Thymus (tissue), 14 donors: ENCODE measurements at places on chromosomes 11 and 22. TPM values are rescaled to one million over a fixed set of nuclear protein-coding genes. Genes with fewer than 3 reads are reported as not detected.

HPS4 gene
- 20.6 TPM for total RNA-seq

P2RX3 gene
- 0.76 TPM for total RNA-seq

PLAAT4 gene
- total RNA-seq, result 68.3 TPM

CALCB gene
- 0.24 TPM for total RNA-seq

MOB2 gene
- 34.0 TPM for total RNA-seq

C11orf86 gene
- not detected for total RNA-seq

MPEG1 gene
- 55.0 TPM for total RNA-seq

TBX10 gene
- 0.05 TPM for total RNA-seq

TMPRSS5 gene
- 0.28 TPM for total RNA-seq

ACR gene
- total RNA-seq, result not detected

SNX19 gene
- total RNA-seq, result 27.3 TPM

DNA sequence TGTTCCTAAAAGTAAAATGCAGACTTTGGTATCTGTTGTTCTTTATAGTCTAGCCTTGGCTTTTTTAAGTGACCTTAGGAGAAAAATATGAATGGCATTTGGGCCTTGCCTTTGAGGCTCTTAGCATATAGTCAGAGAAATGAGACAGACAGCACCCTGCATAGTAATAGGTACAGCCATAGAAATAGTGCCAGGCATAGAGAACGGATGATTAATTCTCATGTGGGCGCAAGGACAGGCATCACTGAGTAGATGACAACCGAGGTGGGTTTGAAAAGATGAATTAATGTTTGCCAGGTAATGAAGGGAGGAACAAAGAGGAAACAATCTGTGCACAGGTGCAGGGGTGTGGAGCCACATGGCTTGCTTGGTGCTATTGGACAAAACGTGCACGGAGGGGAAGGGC is 90.5 kb downstream of the BMAL1 start:
- H3K27me3 ChIP-seq, result no peaks in the 10 kb centered on the region
- H3K4me3 ChIP-seq, result no peak overlapping the region
- peaks cover 84% of the 10 kb centered on the region for H3K36me3 ChIP-seq
- no peak overlapping the region for H3K27ac ChIP-seq
- no peak for DNase-seq
- H3K4me1 ChIP-seq, result no peaks in the 10 kb centered on the region

DNA sequence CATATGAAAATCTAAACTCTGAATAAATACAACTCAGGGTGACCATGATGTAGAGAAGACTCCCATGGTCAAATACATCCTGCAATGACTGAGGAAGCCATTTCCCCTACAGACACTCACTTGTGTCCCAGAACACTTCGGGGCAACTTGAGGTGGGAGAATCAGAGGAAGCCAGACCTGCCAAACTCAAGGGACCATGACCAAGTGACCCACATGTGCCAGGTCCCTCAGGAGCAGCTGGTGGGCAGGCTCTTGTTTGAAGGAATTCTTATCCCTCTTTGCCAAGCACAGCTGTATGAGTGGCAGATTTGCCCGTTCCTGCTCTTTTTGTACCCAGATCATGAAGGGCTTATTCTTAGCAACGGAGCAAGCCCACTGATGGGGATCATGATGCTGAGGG is 17.8 kb downstream of the SPATA19 start:
- H3K4me1 ChIP-seq, result no peaks in the 10 kb centered on the region
- no peak for DNase-seq
- H3K36me3 ChIP-seq, result no peaks in the 10 kb centered on the region
- no peak overlapping the region for H3K27ac ChIP-seq
- H3K27me3 ChIP-seq, result no peaks in the 10 kb centered on the region

DNA sequence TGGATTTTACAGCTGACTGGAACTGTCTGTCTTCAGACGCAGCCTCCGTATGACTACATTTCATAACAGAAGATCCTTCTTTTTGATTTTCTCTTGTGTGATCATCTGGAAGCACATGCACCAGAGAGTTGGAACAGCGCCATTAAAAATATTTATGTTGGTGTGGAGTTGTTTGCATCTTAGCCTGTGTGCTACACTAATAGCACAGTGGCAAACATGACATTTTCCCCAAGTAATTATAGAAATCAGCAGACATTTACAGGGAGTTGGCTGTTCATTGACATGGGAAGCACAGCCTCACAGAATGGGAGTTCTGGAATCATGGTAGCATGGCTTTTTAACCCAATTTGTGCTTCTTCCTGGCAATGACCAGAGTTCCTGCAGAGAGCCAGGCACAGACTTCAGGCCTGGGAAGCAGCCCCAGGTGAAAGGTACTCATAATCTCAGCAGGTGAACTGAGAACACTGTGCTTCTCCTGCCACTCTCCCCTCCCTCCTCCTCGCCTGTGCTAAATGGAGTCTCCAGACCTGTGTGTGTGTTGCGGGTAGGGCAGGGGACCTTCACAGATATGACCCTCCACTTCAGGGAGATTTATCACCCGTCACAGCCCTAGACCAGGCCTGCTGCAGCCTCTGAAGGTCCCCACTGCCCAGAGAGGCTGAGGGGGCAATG is 82.8 kb upstream of the PLET1 start:
- no peak overlapping the region for H3K4me3 ChIP-seq
- H3K27me3 ChIP-seq, result no peaks in the 10 kb centered on the region
- no peak overlapping the region for H3K27ac ChIP-seq
- DNase-seq, result no peak

GRCh38 chr11:45844822-45845578 is 2.3 kb upstream of the CRY2 start:
- H3K4me1 ChIP-seq, result peaks cover 14% of the 10 kb centered on the region
- H3K36me3 ChIP-seq, result no peaks in the 10 kb centered on the region
- H3K27me3 ChIP-seq, result peaks cover 13% of the 10 kb centered on the region
- no peak overlapping the region for H3K4me3 ChIP-seq
- no peak overlapping the region for H3K27ac ChIP-seq

GRCh38 chr22:37498289-37498909 is 12.2 kb upstream of the MFNG start:
- no peak overlapping the region for H3K4me3 ChIP-seq
- DNase-seq, result peak; percentile 75
- H3K27me3 ChIP-seq, result no peaks in the 10 kb centered on the region
- H3K4me1 ChIP-seq, result peaks cover 25% of the 10 kb centered on the region
- H3K27ac ChIP-seq, result no peak overlapping the region

GRCh38 chr11:1299621-1300020 is 9.8 kb downstream of the TOLLIP start:
- no peaks in the 10 kb centered on the region for H3K36me3 ChIP-seq
- DNase-seq, result no peak
- no peak overlapping the region for H3K27ac ChIP-seq
- H3K4me1 ChIP-seq, result peaks cover 3% of the 10 kb centered on the region
- H3K27me3 ChIP-seq, result no peaks in the 10 kb centered on the region

- no peaks in the 10 kb centered on the region for H3K27me3 ChIP-seq
- H3K27ac ChIP-seq, result no peak overlapping the region
- DNase-seq, result peak; percentile 69
- peaks cover 6% of the 10 kb centered on the region for H3K4me1 ChIP-seq
Observed at GRCh38 chr11:124793466-124794278, 6.5 kb downstream of the MSANTD2 start.

DNA sequence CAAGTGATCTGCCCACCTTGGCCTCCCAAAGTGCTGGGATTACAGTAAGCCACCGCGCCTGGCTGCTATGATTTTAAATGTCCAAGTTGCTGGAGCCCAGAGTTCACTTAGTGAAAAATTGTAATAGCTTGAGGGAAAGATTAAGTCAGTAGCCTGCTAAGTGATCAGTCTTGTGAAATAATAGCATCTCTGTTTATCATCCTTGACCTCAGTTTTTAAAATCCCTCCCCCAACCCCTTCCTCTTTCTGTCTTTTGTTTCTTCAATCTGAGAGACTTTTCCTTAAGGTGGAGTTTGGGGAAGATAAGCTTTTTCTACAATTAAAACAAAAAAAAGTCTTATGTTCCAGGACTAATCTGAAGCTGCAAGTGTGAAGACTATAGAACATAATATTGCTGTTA is 6.4 kb downstream of the HIPK3 start:
- H3K4me3 ChIP-seq, result no peak overlapping the region
- no peaks in the 10 kb centered on the region for H3K36me3 ChIP-seq
- H3K27me3 ChIP-seq, result no peaks in the 10 kb centered on the region
- no peak for DNase-seq
- no peaks in the 10 kb centered on the region for H3K4me1 ChIP-seq

- H3K27me3 ChIP-seq, result peaks cover 21% of the 10 kb centered on the region
- no peak for DNase-seq
- H3K4me1 ChIP-seq, result peaks cover 30% of the 10 kb centered on the region
- H3K27ac ChIP-seq, result no peak overlapping the region
Observed at GRCh38 chr11:36341915-36342314, 45.8 kb downstream of the PRR5L start.

- H3K27me3 ChIP-seq, result no peaks in the 10 kb centered on the region
- H3K36me3 ChIP-seq, result no peaks in the 10 kb centered on the region
- no peaks in the 10 kb centered on the region for H3K4me1 ChIP-seq
- H3K27ac ChIP-seq, result no peak overlapping the region
Observed at GRCh38 chr11:112345166-112345565, 84.5 kb upstream of the PLET1 start.

DNA sequence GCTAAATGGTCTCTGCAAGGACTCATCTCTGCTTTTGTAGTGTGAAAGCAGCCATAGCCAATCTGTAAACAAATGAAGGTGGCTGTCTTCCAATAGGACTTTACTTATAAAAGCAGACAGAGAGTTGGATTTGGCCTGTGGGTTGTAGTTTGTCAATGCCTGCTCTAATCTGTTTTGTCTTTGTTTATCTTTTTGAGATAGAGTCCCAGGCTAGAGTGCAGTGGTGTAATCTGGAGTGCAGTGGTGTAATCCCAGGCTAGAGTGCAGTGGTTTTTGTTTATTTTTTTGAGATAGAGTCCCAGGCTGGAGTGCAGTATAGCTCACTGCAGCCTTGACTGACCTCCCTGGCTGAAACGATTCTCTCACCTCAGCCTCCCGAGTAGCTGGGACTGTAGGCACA is 8.6 kb downstream of the PPP6R3 start:
- no peak overlapping the region for H3K4me3 ChIP-seq
- no peaks in the 10 kb centered on the region for H3K27me3 ChIP-seq
- peaks cover 26% of the 10 kb centered on the region for H3K36me3 ChIP-seq
- H3K4me1 ChIP-seq, result peaks cover 33% of the 10 kb centered on the region

DNA sequence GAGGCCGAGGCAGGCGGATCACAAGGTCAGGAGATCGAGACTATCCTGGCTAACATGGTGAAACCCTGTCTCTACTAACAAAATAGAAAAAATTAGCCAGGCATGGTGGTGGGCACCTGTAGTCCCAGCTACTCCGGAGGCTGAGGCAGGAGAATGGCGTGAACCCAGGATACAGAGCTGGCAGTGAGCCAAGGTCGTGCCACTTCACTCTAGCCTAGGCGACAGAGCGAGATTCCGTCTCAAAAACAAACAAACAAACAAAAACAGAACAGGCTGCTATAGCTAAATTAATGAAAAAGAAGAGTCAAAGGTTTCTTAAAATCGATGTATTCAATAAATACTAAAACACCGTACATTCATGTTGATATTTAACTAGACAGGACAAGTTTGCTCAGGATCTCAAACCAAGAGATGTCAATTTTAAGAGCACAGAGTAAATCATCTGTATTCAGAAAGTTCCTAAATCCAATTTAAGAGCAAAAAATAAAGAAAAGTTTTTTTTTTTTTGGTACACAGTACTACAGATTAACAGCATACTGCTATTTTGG is 59.9 kb downstream of the NUP98 start:
- no peak for DNase-seq
- no peaks in the 10 kb centered on the region for H3K4me1 ChIP-seq
- no peaks in the 10 kb centered on the region for H3K27me3 ChIP-seq
- peaks cover 78% of the 10 kb centered on the region for H3K36me3 ChIP-seq

- peak; percentile 26 for DNase-seq
- H3K36me3 ChIP-seq, result peaks cover 62% of the 10 kb centered on the region
- no peak overlapping the region for H3K27ac ChIP-seq
- no peak overlapping the region for H3K4me3 ChIP-seq
Observed at GRCh38 chr11:765025-765801, 12.1 kb downstream of the GATD1 start.

DNA sequence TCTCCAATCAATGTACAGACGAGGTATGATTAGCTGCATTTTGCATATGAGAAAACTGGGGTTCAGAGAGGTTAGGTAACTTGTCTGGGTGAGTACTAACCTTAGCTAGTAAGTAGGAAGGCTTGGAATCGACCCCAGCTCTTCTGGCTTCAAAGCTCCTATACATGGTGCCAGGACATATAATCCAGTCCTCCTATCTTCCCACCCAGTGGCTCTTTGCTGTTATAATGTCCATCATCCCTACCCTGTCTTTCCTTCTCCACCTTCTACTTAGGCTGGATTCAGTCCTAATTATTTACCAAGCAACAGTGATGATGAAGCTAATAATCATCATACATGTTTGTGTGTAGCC is 20.0 kb downstream of the EHF start:
- peaks cover 2% of the 10 kb centered on the region for H3K27me3 ChIP-seq
- no peak overlapping the region for H3K27ac ChIP-seq
- no peak overlapping the region for H3K4me3 ChIP-seq
- no peak for DNase-seq
- H3K36me3 ChIP-seq, result no peaks in the 10 kb centered on the region

GRCh38 chr22:20574920-20575353 is 67.5 kb downstream of the MED15 start:
- peaks cover 9% of the 10 kb centered on the region for H3K4me1 ChIP-seq
- no peak for DNase-seq
- peaks cover 88% of the 10 kb centered on the region for H3K36me3 ChIP-seq
- H3K27me3 ChIP-seq, result no peaks in the 10 kb centered on the region
- H3K4me3 ChIP-seq, result no peak overlapping the region

- DNase-seq, result no peak
- no peak overlapping the region for H3K4me3 ChIP-seq
- peaks cover 2% of the 10 kb centered on the region for H3K27me3 ChIP-seq
- peaks cover 1% of the 10 kb centered on the region for H3K4me1 ChIP-seq
- no peaks in the 10 kb centered on the region for H3K36me3 ChIP-seq
Observed at GRCh38 chr11:12275818-12276217, 101.6 kb upstream of the PARVA start.

- no peaks in the 10 kb centered on the region for H3K36me3 ChIP-seq
- H3K4me3 ChIP-seq, result no peak overlapping the region
- DNase-seq, result no peak
- H3K27ac ChIP-seq, result no peak overlapping the region
- no peaks in the 10 kb centered on the region for H3K4me1 ChIP-seq
Observed at GRCh38 chr22:48715511-48715910, 1112.2 kb downstream of the BRD1 start.

DNA sequence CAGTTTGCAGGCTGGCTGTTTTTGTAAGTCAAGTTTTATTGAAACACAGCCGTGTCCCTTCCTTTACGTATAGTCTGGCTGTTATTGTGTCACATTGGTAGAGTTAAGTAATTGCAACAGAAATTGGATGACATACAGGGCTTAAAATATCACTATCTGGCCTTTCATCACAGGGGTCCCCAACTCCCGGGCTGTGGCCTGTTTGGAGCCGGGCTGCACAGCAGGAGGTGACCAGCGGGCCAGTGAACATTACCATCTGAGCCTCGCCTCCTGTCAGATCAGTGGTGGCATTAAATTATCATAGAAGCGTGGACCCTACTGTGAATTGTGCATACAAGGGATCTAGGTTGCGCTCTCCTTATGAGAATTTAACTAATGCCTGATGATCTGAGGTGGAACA is 31.7 kb downstream of the EXT2 start:
- H3K27ac ChIP-seq, result no peak overlapping the region
- no peaks in the 10 kb centered on the region for H3K27me3 ChIP-seq
- DNase-seq, result no peak
- no peak overlapping the region for H3K4me3 ChIP-seq
- peaks cover 37% of the 10 kb centered on the region for H3K36me3 ChIP-seq
